ENCODE measurements at places on chromosomes 4 and X.

DNA sequence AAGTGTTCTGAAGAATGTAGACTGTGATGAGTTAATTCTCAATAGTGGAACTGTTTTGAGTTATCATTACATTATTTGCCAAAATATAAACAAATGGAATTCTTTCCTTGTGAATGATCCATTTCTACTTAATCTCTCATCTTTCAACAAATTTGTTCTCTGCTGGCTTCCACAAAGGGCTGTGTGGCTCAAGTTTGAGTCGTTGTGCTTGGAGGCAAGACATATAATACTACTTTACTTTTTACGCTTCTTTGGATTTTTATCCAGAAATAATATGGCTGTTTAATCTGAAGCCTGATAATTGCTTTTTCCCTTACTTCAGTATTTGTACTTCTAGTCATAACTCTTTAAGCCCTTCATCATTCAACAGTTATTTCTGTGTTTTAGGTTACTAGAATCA, 169.5 kb downstream of the ARHGAP10 start:
- DNase-seq: no peak

GRCh38 chr4:10666616-10667015, 18.0 kb downstream of the CLNK start:
- DNase-seq: no peak

GRCh38 chr4:24265989-24266388, 318.4 kb downstream of the DHX15 start:
- DNase-seq: no peak

DNA sequence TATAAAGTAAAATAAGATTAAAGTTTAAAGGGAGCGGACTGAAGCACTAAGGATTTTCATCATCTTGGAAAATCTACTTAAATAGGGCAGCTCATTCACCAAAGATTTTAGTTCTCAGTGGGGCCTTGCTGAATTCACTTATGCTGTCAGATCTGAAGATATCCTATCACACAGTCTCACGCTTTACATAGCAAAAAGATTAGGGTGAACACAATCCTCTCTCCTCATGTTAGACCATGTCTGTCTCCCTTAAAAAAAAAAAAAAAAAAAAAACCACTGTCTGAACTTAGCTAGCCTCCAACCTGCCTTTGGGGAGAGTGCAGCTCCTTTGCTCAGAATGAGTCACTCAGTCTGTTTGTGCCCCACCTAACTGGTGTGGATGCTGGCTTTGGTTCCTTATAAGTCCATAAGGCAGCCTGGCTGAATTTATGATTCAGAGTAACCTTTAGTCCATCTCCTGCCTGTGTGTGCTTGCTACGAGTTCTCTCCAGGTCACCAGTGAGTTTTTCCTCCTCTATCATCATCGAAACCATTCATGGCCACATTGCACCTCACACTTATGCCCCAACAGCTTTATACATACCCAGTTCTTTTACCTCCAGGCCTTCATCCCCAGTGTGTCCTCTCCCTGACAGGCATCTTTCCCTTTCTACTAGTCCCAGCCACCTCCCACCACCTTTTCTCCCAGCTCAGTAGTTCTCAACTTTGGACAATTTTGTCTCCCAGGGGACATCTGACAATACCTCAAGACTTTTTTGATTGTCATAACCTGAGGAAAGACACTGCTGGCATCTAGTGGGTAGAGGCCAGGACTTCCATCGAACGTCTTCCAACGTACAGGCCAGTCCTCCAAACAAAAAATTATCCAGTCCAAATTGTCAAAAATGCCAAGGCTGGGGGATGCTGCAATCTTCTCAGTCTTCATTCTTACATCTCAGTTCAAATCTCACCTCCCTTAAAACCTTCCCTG, 220.7 kb upstream of the EMCN start:
- no peak for DNase-seq

DNA sequence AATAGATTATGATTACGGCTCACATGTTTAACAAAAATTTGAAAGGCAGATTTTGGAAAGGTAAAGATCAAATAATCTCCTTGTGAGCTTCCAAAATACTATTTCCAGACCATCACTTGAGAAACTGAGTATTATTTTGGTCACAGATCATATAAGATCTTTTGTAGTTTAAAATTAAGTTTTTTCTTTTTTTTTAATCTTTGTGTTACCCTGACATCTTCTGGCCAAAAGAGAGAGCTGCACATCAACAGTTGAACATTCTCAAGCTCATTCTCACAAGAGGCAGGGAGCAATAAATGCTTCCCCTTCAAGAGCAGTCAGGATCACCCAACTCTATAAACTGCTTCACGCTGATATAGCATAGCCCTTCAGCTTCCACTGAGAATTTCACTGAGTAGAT, 15.9 kb downstream of the TMEM192 start:
- no peak for DNase-seq

DNA sequence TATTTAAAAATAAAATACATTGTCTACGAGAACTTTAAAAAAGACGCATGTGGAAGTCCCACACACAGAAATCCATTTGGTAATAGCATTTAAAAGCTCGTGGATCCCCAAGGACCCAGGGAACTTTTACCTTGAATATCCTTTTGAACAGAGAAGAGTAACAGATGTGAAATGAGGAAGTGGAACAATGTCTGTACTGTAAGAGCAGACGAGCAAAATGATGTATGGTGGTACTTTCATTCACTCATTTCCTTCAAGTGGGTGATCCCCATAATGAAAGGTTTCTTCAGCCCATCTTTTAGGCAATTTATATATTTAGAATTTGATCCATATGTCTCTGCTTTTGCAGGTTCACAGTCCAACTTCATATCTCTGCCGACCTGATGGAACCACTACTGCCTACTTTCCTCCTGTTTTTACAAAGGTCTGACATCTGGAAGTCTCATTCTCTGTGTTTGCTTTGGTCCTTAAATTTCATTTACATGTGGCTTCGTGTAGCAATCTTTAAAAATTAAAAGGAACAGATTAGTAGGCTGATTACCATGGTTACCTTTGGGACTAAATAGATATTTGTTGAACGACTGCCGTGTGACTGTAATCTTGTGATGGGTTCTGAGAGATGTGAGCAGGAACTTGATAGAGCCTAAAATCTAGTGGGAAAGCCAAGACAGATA, 188.4 kb downstream of the PALLD start:
- DNase-seq: no peak

DNA sequence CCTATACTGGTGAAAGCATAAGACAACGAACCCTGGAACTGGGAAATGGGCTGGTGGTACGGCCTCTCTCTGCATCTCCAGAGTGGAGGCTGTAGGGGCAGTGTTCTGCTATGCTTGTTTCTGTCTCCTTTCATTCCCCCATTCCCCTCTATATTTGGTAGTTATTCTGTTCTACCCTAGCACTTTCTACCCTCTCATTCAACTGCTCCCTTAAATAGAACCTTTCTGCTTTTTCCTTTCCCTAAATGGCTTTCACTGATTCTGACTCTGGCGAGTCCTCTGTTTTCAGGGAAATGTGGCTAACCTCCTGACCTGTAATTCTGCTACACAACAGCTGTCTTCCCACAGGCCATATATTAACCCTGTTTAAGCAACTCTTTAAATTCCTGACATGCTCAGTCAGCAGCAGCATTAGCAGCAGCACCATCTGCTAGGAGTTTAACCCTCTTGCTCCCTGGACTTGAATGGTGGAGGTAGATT, 94.2 kb downstream of the CXCL13 start:
- no peak for DNase-seq

DNA sequence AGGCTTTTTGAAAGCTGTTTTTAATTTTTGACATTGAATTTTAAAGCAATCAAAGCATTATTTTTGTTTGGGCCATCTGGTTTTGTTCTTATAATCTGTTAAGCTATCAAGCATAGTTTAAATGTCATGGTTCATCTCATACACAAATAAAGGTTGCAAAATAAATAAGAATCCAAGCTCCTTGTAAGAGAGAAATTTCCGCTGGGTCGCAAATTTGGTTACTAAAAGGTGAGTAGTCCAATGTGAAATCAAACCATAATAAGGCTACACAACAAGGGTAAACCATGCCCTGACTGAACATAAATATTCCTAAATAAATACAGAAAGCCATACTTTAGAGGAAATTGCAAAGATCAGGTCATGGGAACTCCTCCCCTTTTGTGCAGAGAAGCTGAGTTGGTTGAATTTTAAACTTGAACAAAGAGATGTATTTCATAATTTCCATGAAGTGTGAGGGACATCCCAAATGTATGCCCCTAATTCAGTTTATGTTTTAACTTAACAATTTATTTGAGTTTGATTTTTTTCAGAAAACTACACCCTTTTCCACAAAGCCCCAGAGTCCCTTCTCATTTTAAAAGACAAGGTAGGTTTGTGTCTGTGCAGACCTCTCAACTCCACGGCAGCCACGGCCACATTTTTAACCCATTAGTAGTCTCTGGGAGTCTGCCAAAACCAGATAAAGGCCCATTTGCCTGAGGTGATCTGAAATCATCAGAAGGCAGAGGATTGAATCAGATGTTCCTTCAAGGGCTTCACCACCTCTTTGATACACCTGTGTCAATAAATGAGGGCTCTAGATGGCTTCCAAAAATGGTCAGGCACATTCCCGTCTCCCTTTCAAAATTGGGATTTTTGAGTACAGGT, 85.2 kb downstream of the PLAC1 start:
- DNase-seq: no peak
